ENCODE measurements at places on chromosomes 4 and X.

DNA sequence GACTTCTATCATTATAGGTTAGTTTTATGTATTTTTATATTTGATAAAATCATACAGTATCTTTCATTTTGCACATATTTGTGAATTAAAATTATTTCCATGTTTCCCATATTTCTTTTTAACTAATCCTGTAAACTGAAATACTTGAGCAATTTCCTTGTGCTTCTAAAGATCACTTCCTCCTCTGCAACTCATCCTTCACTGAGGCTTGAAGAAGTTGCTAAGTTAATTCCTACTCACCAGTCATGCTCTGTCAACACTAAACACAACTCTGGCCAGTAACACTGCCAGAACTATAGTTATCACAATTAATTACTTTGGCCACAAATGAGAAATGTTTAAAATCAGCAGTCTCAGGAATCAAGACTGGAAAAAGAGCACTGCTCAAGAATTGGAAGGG lies 6.7 kb downstream of the SPATA4 start:
- DNase-seq = no peak

DNA sequence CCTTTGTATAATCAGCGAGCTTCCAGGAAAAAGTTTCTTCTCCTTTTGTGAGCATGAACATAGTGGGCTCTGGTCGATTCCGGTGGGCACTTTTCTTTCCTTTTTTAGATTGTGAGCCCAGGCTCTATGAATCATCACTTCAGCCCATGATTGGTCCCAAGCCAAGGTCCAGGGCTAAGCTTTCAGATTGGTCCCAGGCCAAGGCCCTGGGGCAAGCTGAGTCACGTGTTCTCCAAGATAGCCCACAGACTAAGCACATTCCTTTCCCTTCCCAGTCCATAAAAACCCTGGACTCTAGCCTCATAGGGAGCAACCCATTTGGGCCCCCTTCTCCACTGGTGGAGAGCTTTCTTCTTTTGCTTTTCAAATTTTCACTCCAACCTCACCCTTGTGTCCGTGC lies 430.5 kb downstream of the NAP1L3 start:
- no peak for DNase-seq

GRCh38 chr4:77203380-77204197 lies 46.6 kb downstream of the CCNG2 start:
- DNase-seq = peak; percentile 92

DNA sequence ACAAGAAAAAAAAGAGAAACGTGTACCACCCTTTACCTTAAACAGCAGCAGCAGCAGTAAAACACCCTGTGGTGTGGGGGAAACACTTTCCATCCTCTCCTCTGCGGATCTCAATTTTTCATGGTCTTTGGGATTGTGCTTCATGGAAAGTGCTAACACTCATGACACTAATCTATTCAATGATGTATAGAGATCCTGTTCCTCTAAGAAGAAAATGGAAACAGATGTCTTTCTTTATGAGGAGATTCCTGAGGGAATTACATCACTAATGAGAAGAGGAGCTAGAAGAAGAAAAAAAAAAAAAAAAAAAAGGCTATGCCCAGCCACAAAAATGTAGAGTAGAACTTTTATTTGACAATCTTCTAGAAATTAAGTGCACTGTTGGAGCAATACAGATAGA lies 62.9 kb upstream of the NDST3 start:
- no peak for DNase-seq

DNA sequence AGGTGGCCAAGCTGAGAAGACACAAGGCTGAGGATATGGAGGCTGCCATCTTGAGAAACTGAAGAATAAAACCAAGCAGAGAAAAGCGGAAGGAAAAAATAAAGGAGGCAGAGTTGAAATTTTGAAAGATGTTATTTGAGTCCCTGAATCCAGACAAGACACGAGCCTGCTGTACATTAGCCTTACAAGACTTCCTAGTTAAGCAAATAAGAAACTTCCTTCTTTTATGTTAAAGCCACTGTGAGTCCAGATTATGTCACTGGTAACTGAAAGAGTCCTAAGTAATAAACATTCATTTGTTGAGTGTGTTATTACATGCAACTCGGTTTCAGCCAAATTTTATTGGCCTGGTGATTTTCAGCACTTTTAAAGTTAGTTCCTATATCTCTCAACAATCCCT lies 30.4 kb downstream of the DRD5 start:
- DNase-seq = no peak

GRCh38 chr4:62210486-62210885 lies 1010.4 kb downstream of the ADGRL3 start:
- DNase-seq = no peak

DNA sequence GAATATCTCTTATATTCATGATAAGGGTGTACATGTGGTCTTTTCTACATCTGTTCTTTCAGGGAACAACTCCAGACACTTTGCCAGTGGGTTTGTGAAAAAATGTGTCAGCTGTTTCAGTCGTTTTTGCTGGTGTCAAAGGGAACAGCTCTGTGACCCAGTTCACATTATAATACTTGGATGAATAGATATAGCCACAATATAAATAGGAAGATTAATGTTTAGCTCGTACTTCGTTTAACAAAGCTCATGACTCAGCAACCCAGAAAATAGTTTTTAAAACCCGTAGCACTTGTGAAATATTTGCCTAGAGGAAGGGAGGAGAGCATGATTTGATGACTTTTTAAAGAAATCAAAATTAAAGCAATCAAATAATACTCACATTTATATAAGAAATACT lies 7.9 kb downstream of the LIAS start:
- DNase-seq = no peak

- no peak for DNase-seq
These were observed 10.5 kb downstream of the TLR7 start for GRCh38 chrX:12877386-12877785.

DNA sequence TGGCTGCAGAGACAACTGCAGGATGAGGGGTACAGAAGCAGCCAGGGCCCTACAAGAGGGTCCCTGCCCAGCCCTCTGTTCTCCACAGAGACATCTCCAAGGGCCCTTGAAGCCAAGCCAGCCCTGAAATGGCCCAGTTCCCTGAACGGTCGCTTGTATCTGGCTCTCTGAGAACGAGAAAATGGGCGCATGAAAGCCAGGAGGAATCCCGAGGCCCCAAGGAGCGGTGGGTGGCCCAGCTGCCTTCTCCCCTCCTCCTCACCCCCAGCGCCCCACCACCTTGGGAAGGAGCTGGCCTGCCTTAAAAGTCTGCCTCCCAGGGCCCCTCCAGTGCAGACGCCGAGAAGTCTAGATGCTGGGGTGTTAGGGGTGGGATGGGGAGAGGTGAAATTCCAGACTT lies 5.7 kb downstream of the ZNF185 start:
- no peak for DNase-seq

DNA sequence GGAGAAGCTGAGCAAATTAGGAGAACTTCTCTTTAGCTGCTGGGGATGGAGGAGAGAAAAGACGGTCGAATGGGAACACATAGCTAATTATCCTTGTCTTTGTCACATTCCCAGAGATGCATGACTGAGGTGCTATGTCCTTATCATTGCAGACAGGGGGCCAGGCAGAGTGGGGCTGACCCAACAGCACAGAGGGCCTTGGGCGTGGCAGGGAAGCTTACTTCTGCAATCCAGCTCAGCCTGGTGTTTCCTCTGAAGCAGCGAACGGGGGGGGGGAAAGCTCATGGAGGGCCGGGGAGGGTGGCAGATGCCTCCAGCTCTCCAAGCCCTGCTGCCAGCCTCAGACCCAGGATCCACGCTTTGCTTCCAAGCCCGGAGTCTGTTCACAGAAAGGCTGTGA lies 50.8 kb upstream of the HOPX start:
- no peak for DNase-seq

DNA sequence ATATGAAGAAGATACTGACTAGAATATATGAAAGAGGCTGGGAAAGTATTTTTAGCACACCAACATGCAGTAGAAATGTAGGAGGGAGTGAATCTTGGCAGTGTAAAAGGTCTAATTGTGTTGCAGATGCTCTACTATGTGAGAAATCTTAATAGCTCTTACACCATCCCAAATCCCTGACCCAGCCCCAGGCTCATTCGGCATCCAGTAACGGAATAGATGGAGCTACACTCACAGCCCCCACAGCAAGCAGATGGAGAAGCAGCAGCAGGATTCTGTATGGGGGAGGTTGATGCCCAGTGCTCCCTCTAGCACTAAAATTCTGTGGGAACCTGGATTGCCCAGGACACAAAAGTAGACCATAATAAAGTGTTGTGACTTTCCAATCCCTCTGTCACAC lies 153.2 kb upstream of the PRDX4 start:
- DNase-seq = peak; percentile 46

GRCh38 chrX:22196149-22196548 lies 76.6 kb upstream of the CBLL2 start:
- no peak for DNase-seq

DNA sequence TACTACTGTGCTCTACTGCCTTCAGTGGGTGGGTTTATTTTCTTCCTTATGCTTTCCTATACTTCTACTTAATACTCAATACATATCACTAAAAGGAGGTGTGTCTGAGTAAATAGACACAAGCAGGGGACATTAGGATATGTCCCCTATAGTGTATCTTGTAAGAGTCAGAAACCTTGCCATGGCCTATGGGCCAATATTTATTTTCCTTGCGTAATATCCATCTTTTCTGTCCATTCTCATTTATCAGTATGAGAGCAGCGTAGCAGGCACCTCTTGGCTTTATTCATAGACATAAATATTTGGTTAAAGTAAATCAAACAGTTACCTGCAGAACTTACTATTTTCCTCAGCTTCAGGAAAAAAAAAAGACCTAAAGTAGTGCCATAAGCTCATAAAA lies 46.6 kb upstream of the PHF8 start:
- DNase-seq = no peak

DNA sequence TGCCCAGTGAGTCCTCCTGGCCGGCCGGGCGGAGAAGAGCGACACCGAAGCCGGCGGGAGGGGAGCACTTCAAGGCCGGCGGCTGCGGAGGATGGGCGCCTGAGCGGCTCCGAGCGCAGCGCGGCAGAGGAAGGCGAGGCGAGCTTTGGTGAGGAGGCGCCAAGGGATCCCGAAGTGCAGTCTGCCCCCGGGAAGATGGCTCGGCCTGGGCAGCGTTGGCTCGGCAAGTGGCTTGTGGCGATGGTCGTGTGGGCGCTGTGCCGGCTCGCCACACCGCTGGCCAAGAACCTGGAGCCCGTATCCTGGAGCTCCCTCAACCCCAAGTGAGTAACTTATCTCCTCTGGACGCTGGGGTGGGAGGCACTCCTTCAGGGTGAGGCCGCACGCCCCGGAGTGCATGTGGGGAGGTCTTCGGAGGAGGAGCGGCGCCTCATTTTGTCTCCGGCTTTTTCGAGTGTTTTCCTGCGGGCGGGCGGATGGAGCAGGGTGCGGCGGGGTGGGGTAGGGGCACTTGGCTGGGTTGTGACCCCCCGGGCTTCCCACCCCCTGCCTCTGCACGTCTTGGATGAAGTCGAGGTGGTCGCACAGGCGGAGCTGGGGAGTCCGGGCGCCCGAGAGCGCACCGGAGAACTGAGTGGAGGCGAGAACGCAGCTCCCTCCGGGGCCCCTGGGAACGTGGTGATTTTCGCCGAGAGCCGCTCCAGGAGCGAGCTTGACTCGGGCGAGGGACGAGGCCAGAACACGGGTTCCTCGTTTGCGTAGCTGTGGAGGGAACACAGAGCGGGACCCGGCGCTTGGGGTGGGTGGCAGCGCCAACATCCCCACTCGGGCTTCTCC lies 979 bp downstream of the EFNB1 start:
- DNase-seq = peak; percentile 6

- DNase-seq = no peak
These were observed 153.2 kb upstream of the RPL34 start for GRCh38 chr4:108466936-108467902.

DNA sequence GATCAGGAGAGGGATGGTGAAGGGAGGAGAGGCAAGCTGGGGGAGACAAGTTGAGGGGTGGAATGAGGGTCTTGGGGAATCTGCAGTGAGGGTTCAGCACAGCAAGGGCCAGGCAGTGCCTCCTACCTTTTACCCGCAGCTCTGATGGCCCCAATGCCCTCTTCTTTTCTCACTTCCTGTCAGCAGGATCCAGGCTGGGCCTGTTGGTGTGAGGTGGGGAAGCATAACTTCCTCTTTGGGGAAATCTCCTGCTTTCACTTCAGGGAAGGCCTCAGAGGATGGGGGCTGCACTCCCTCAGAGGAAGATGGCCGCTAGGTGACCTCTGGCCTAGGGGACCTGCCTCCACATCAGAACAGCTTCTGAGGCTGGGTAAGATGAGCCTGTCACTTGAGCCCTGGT lies 36.5 kb downstream of the EFNB1 start:
- DNase-seq = no peak

DNA sequence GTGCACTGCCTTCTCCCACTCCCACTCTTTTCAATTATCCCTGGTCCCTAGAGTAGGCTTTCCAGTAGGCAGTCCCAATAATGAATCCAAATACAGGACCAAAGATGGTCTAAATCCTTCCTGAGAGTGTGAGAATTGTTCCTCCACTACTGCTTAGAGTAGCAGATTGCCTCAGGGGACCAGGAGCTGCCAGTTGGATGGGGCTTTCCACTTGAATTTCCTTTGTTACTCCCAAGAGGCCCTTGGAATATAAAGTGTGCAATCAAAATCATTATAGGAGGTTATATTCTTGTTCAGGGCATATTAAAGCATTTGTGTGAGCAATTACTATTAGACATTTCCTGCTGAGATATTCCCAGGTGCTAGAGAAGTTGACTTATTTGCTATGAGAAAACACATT lies 156.6 kb upstream of the TLL1 start:
- no peak for DNase-seq

GRCh38 chrX:121161501-121161933 lies 114.1 kb downstream of the GLUD2 start:
- DNase-seq = no peak

GRCh38 chr4:138162259-138162658 lies 79.9 kb downstream of the SLC7A11 start:
- no peak for DNase-seq

DNA sequence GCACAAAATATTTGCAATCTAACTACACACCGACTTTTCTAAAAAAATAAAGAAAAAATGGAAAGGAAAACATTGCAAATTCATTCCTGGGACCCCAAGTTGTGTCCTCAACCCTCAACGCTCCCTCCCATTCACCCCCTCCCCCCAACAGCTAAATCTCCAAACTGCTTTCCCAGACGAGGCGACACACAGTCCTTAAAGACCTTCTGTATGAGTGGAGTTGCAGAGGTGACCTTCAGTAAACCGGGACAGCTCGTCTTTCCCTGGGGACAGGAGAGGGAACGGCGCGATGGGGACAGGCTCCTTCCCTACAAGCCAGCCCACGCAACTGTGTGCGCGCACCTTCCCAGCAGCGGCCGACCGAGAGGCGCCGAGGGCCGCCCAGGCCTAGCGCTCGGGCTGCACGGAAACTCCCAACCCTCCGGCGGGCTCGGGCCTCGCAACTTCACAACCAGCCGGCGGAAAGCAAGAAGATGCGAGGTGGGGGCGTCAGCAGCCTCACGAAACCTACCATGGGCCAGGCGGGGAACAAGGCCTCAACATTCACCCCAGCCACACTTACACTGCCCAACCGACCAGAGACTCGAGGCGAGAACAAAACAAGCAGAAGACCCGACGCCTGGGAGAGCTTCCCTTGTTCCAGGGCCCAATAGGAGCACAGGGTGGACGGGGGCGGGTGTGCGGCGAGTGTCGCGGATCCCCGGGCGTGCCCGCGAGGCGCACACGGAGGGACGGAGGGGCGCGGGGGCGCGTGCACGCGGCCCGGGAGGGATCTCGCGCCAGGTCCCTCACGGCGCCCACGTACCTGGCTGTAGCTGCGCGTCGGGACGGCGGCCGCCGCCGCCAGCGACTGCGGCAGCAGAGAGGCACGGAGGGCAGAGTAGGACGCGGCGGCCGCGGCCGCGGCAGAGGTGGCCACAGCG lies 763 bp downstream of the GRSF1 start:
- peak; percentile 50 for DNase-seq

- no peak for DNase-seq
These were observed 635.4 kb downstream of the SPRY1 start for GRCh38 chr4:124032035-124032434.
